Activated naive CD4-positive, alpha-beta T cell treated with anti-CD3 and anti-CD28 coated beads for 36 hours (primary cell): ENCODE measurements at places on chromosomes 4 and X.

DNA sequence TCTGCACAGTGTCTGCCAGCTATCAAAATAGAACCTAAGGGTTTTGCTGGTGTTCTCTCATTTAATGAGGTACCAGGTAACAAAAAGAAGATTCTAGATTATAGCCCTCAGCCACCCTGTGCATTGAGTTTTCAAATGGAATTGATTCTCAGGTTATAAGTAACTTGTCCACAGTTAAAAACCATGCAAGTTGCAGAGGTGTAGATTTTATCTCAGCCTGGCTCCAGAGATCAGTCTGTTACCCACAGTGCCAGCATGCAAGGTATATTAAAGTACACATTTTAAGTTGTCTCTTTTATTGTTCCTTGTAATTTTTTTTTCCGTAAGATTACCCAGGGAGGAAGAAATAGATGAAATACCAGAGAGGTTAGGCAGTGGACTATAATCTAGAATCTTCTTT, 59.7 kb downstream of the RAPGEF2 start:
- no peak for DNase-seq

DNA sequence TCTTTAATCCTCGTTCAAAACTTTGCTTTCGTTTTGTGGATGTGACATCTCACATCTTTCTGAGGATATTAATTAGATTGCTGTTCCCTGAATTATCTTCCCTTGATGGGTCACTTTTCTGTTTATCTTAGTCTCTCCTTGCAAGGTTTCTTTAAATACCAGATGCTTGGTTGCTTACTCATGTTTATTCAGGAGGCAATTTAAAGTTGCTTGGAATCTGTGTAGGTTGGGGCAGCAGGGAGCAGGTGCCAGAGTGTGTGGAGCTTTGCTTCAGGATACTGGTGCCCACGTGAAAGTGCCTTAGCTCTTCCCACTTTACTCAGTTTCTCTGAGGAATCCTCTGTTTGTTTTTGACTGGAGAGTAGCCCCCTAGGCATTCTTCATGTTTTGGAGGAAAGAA, 24.0 kb downstream of the ANAPC4 start:
- no peak for DNase-seq

DNA sequence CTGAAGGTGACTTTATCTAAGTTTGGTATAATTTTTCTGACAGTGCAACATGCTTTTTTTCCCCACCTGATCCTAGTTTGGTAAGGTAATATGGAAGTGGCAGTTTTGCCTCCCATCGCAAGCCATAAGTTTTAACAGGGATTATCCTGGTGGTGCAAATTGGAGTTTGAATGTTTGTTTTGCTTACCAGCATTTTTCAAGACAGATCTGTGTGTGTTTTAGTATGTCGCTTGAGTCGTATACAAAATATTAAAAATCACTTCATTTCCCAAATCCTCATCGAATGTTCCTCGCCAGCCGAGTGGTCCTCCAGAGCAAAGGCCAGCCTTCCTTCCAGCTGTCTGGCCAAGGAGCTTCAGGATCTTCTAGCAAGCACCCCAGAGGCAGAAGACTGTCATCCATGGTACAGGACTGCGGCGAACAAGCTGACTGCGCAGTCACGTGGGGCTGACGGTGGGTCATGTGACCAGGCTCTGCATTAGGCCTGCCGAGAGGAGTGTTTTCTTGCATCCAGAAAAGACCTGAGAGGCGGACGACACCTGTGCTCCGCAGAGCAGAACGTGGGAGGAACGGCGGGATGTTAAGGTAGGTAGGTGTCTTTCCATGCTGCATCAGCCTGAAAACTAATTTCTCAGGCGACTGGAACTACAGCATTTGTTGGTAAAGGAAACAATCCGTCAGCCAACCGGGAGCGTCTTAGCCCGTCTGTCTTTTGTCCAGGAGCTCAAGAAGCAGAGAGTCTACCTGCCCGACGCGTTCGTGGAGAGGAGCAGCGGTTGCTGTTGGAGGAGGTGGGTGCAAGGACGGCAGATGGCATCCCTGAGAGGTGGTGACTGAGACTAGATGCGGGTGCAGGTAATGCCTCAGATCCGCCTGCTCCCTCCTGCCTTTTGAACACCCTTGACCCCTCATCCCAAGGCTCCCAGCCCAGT, at the start of gene GPRASP3:
GPRASP3 (plus strand) TSS at position 507 of the 932 bp plus-strand sequence. CDS start 28,253 bp downstream, outside the sequence.
- DNase-seq, result peak; percentile 86

DNA sequence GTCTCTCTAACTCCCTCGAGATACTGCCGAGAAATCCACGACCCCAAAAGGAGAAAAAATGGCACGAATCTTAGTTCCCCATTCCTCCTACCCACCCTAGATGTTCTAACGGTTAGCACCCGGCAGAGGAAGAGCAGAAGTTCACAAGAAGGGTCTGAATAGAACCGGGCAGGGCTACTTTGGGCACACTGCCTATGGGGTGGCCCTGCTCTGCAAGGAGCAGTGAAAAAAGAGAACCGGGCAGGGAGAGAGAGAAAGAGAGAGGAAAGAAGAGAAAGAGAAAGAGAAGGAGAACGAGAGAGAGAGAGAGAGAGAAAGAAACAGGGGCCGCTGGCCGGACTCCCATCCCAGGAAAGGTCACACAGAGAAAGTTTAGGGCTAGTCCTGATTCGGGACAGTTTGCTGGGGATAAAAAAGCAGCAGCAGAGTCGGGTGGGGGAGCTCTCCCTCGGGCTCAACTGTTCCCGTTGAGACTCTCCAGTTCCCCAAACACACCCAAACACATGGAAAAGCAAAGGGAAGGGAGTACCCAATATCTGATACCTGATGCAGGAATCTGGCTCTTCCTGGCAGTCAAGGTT, 468 bp downstream of the GLA start:
- no peak for DNase-seq

GRCh38 chr4:76002176-76002575, 5.1 kb downstream of the CXCL9 start:
- no peak for DNase-seq

DNA sequence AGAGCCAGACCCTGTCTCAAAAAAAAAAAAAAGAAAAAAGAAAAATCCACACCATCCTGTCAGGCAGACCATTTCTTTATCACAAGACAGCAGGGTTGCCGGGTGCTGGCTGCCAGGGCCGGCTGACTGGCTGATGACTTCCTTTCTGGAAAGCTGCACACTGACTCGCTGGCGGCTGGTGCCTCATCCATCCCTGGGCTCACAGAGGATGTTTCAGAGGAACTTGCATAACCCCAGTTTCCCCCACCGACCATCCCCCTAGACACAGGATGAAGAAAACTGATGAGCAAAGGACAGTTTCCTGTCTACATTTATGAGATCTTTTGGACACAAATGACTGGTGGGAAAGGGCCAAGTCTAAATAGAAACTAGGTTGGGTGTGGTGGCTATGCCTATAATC, 14.1 kb downstream of the HPSE start:
- DNase-seq, result peak; percentile 68

GRCh38 chr4:60656171-60656570, 544.0 kb upstream of the ADGRL3 start:
- no peak for DNase-seq

- DNase-seq, result no peak
Measured at GRCh38 chr4:16168144-16168543, 58.1 kb downstream of the TAPT1 start.
